Effector CD8-positive, alpha-beta T cell (primary cell): ENCODE measurements at places on chromosomes 7 and 10.

DNA sequence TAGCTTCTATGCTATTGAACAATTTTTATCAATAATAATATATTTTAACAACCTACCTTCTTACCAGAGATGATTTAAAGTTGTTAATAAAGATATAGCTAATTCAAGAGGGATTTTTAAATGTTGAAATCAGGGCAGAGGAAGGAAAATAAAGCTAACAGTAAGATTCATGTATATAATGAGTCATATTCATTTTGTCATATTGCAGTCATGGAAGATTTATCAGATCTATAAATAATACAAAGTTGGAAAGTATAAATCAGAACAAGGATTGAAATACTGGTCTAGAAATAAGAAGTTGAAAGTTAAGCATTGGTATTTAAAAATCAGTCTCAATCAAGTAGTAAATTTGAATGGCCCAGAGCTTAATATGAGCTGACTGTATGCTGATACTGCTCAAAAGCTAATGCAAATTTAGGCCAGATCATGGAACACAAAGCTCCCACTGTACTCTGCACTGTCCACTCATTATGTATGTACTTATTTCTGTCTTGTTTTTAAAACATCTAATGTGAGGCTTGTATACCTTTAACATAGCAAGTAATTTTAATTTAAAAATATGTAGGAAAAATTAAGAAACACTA lies 196.9 kb downstream of the ZEB1 start:
- no peak for DNase-seq

DNA sequence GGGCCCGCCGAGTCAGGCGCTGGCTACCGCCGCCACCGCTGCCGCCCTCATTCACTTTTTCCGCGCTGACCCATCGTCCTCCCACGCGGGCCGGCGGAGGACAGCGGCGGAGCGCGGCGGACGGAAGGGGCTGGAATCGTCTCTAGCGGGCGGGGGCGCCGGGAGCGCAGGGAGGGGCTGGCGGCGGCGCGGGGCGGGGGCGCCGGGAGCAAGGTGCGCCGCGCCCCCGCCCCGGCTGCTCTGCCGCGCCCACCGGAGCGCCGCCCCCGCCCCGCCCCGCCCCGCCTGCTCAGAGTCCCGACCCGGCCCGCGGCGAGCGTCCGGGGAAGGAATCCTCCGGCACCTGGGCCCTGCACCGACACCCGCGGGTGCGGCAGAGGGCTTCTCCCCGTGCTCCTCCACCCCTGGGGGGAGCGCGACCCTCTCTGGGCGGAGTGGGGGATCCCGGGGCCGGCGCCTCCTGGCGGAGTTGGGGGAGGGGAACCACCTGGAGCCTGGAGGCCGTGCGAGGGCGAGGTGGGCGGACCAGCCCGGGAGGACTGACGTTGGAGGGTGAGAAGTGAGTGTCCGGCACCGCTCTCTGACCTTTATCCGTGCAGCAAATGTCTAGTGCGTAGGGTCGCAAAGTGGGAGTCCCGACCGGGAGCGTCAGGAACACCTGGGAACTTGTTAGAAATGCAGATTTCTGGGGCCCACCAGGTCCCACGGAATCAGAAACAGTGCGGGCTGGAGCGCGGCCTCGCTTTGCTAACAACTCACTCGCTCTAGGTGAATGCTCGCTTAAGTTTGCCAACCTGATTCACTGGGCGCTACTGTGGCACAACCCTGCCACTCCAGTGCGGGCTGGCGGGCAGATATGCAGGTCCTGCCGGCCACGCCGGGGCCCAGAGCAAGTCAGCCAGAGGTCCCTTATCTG lies at the start of gene COBL:
COBL (minus strand) TSS at position 144 of the 916 bp plus-strand sequence. CDS start 176 bp downstream, outside the sequence.
- DNase-seq: no peak

- no peak for DNase-seq
Measured at GRCh38 chr7:31418928-31419327, 78.4 kb upstream of the NEUROD6 start.

DNA sequence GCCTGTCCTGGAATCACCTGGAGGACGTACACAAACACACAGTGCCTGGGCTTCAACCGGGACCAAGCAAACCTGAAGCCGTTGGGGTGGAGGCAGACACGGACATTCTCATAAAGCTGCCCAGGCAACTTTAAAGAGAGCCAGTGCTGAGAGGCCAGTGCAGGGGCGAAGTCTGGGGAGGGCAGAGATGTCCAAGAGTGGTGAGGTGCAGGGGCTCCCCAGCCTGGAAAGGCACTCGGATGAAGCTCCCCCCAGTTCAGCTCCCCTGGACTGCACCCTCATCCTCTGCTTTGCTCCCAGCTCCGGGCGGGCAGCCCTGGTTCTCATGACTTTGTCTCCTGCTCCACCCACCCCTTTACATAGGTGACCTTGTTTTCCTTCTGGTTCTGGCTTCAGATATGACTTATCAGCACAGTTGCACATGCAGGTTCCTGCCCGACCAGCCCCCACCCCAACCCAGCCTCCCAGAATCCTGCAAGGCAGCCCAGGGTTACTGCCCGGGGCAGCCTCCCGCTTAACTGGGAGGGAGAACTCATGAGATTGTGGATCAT lies 60.8 kb upstream of the EEPD1 start:
- DNase-seq: no peak

- DNase-seq: no peak
Measured at GRCh38 chr10:60086421-60086820, 180.1 kb upstream of the CCDC6 start.

DNA sequence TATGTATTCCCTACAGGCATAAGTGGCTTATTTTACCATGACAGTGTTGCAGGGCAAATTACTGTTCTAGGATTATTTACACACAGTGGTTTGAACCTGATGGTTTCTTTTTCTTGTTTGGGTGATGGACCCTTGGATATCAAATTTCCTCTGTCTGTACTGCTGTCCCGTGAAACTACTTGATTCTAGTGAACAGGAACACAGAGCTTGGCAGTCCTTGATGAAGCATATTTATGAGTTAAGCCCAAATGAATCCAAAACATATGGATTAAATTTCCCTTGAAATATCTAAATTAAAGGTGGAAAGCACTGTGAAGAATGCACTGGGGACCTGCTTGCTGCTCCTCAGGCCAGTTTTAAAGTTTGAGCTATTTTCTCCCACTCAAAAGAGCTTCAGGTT lies 635.3 kb downstream of the INHBA start:
- no peak for DNase-seq

DNA sequence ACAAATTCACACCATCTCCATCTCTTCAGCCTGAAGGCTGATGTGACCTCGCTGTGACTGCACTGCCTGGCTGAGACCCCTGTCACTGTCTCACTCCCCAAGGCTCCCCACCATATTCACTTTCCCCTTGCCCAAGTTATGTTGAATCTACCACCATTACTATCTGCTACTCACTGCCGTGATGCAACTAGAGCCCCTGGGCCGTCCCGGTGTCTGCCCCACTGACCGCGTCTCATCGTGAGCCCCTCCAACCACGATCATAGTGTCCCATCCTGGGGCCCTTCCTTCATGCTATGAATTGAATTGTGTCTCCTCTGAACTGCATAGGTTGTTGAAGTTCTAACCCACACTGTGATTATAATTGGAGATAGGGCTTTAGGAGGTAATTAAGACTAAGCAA lies 71.9 kb upstream of the CHST15 start:
- DNase-seq: no peak

DNA sequence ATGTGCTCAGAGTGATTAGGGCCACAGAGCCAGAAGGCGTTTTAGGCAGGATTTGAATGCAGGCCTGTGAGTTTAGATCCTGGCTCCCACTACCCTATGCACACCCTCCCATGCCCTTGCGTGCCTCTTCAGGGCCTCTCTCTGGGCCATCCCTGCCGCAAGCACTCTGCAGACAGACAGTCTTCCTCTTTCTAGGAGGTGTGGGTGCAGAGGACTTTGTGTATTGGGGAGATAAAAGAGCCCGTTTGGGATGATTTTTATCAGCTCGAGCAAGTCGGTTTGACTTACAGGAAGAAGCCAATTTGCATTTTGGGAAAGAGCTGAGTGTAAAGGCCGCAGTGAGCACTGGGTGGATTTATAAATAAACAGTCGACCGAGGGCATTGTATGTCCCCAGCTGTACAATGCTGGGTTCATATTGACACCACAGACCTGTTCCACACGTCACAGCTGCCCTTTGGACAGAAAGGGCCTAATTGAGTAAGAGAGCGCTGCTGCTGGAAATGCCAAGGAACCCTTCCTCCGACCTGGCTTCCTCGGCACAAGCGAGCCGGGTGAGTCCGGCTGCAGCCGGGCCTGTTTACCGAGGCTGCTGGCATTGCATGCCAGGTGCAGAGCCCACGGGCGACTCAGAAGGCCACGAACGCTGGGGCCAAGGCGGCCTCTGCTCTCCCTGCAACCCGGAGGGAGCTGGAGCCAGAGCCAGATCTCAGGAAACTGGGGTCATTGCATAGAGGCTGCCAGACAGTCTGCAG lies 25.1 kb downstream of the ZMIZ1 start:
- DNase-seq: no peak

DNA sequence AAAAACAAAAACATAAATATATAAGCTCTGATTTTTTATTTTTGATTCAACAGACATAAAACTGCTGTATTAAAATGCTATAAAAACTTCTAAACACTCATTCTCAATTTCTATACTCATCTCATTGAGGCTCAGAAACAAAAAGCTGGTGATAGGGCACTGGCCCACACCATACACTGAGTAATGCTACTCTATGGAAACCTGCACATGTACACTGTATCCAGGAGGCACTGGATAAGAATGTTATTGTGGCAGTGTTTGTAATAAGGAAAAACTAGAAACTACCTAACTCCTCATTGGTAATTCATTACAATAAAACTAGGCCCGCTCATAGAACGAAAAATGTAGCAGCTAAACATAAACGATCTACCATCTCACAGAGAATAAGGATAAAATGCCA lies 23.1 kb downstream of the ERLIN1 start:
- no peak for DNase-seq

DNA sequence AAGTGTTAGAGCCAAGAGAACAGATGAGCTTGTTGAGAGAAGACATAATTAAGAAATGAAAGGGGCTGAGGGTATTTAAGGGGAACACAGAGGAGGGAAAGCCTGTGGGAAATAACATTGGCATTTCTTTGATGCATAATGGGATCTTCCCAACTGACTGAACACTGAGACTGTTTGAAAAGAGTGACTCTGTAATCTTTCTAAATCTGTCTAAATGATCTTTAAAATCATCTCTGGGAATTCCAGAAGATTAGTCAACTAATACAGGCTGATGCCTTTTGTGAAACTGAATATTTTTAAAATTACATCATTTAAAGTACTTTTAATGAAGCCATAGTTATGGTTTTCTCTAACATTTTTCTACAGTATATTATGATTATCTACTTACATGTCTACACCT lies 17.4 kb upstream of the SLC35G1 start:
- DNase-seq: no peak

DNA sequence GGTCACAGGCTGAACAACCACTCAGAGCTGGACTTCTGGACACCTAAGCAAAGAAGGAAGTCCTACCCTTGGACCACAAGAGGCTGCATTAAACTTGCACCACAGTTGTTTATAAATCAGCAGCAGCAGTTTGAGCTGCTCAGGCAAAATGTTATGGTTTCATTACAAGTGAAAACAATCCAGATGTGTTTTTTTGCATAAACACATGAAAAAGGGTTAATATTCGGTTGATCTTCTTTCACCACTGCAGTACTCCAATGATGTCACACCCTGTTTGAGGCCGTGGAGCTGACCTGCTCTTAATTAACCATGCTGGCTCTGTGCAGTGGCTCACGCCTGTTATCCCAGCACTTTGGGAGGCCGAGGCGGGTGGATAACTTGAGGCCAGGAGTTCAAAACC lies 490.8 kb upstream of the CELF2 start:
- DNase-seq: no peak

- DNase-seq: peak; percentile 61
Measured at GRCh38 chr10:69087590-69088470, at the start of gene SRGN. TSS of gene SRGN (plus strand) at chr10:69088103. CDS start at chr10:69088158, 55 bp downstream.

DNA sequence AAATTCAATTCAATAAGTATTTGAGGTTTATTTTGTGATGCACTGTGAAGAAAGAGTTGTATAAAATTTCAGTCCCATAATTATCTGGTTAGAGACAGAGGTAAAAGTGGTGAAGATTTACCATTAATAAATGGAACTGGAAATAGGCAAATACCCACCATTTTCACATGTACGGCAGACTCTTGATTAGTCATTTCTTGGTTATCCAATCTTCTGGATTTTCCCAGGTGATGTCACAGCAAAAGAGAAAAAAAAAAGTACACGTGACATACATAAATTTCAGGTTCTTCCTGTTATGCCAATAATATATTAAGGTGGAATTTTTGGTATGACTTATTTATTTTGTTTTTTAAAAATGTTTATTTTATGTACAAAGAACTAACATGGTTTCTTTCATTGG lies 26.8 kb downstream of the NT5C3A start:
- DNase-seq: no peak

DNA sequence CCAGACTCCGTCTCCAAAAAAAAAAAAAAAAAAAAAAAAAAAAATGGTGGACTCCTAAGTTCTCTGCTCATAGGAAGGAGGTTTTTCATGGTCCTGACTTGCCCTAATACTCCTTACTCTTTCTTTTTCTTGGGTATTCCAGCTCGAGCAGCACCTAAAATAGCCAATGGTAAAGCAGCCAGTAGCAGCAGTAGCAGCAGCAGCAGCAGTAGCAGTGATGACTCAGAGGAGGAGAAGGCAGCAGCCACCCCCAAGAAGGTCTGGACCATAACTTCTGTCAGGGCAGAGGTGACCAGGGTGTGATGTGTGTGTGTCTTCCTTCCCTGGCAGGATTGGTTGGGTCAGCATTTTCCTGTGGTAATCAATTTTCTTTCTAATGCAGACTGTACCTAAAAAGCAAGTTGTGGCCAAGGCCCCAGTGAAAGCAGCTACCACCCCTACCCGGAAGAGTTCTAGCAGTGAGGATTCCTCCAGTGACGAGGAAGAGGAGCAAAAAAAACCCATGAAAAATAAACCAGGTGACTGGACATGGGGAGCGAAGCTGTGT lies 6.9 kb downstream of the NOLC1 start:
- DNase-seq: no peak

DNA sequence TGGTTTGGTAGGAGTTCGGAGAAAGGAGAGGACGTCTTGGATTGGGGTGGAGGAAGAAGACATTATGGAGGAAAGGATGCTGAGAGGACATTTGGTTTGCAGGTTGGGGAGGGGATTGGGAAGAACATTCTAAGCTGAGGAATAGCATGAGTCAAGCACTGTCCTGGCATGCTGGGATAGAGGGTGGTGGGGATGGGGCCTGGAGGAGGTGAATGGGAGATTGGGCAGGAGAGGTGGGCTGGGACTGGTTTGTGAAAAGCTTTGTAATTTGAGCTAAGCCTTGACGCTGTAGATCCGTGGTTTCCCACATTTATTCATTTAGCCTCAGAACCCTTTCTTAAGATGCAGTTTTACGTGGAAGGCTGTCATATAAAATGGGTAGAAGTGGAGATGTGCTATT lies 52.2 kb downstream of the TMEM178B start:
- DNase-seq: no peak

DNA sequence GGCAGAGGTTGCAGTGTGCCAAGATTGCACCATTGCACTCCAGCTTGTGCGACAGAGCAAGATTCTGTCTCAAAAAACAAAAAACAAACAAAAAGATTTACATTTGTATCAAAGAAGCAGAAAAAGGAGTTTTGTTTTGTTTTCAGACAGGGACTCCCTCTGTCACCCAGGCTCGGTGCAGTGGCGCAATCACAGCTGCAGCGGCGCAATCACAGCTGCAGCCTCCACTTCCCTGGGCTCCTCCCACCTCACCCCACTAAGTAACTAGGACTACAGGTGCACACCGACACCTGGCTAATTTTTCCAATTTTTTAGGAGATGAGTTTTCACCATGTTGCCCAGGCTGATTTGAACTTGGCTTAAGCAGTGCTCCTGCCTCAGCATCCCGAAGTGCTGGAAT lies 1.8 kb downstream of the ARMC10 start:
- no peak for DNase-seq
